Lung (tissue), 17 donors: ENCODE measurements at places on chromosomes 4 and X. TPM values are rescaled to one million over a fixed set of nuclear protein-coding genes. Genes with fewer than 3 reads are reported as not detected.

Gene MAOB
- total RNA-seq = 19.6 TPM

- no peaks in the 10 kb centered on the region for H3K4me1 ChIP-seq
- no peaks in the 10 kb centered on the region for H3K27me3 ChIP-seq
- H3K27ac ChIP-seq = no peak overlapping the region
- H3K36me3 ChIP-seq = no peaks in the 10 kb centered on the region
These were observed 274.6 kb upstream of the GALNTL6 start for GRCh38 chr4:171538601-171539100.

DNA sequence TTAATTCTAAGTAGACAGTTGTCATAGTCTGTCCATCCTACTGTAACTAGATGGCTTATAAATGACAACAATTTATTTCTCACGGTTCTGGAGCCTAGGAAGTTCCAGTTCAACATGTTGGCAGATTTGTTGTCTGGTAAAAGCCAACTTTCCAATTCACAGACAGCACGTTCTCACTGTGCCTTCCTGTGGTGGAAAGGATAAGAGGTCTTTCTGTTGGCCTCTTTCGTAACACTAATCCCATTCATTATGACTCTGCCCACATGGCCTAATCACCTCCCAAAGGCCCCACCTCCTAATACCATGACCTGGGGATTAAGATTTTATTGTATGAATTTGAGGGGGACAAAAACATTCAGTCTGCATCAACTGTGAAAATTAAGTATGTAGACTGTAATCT, 83.2 kb downstream of the GALNTL6 start:
- no peaks in the 10 kb centered on the region for H3K4me1 ChIP-seq
- no peak for DNase-seq
- H3K4me3 ChIP-seq = no peak overlapping the region
- no peak overlapping the region for H3K27ac ChIP-seq

- H3K4me1 ChIP-seq = no peaks in the 10 kb centered on the region
- no peaks in the 10 kb centered on the region for H3K27me3 ChIP-seq
- no peak overlapping the region for H3K4me3 ChIP-seq
- H3K36me3 ChIP-seq = no peaks in the 10 kb centered on the region
- no peak for DNase-seq
- no peak overlapping the region for H3K27ac ChIP-seq
These were observed 31.6 kb upstream of the TMEM150C start for GRCh38 chr4:82593411-82593810.

Gene BCORL1
- 10.9 TPM for total RNA-seq

GRCh38 chr4:70538869-70539268, 20.5 kb downstream of the AMTN start:
- no peak overlapping the region for H3K4me3 ChIP-seq
- no peak overlapping the region for H3K27ac ChIP-seq
